ENCODE measurements at places on chromosomes 11 and 22. TPM values are rescaled to one million over a fixed set of nuclear protein-coding genes. Genes with fewer than 3 reads are reported as not detected.

The TLCD5 gene
- 0.51 TPM for total RNA-seq

DNA sequence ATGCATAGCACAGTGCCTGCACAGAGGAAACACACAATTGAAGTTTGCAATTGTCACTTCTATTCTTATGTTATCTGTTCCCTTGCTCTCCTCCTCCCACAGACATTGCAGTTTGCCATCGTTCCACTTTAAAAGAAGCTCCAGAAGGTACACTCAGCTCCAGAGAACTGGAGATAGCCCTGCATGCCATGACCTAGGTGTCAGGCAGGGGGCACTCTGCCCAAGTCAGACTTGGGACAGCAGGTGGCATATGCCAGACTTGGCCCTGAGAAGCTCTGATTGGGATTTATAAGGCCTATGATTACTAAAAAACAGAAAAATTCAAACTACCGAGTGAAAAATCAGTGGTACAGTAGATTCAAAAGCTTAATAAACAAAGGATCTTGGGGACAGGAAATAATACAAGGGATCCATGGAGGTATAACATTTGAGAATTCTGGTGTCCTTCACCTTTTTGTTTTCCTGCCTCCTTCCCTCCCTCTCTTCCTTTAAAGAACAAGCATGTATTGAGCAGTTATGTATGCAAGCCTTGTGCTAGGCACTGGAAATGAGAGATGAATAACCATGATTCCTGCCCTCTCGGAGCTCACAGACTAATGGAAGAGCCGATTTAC, 40.0 kb downstream of the TENM4 start:
- no peak for DNase-seq

- DNase-seq: no peak
Measured at GRCh38 chr11:74669211-74670160, 61.7 kb downstream of the CHRDL2 start.

The OR52I1 gene
- not detected for total RNA-seq

The MFNG gene
- 7.6 TPM for total RNA-seq

GRCh38 chr11:40569947-40570531, 889.4 kb downstream of the LRRC4C start:
- no peak for DNase-seq

DNA sequence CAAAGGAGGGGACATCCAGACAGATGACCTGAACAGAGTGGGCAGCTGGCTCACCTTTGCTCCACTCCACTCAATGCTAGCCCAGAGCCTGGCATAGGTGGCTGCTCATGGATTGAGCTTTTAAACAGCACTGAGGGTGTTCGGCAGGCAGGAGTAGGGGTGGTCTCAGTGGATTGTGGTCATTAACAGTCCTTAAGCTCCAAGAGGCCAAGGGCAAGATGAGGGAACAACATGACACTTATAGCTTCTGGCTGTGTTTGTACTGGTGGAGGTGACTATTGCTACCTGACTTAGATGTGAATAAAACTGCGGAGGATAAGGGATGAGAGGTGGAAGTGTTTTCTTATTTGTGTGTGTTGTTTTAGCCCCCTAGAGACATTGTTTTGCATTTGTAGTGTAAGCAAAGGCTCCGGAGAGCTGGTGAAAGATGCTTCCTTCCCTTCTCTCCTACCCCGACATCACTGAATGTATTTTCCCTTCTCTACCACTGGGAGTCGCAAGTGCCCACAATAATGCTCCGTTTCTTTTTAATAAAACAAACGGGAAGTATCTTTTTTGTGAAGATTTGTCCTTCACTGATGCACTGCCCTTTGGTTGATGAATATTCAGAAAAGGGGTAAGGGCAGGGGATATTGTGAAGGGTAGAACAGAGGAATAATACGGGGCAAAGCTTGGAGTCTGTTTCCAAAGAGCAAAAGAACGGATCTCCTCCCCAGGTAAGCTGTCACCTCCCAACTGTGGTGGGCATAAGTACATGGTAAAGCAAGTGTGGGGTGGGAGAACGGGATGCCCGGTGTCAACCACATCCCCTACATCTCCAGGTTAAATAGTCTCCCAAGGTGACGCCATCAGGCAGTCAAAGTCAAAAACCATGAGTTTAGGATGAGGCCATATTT, 27.5 kb upstream of the MTNR1B start:
- no peak for DNase-seq

- no peak for DNase-seq
Measured at GRCh38 chr11:34181251-34181650, 75.8 kb downstream of the NAT10 start.

The SCGB1D2 gene
- total RNA-seq: not detected

The CHRM1 gene
- total RNA-seq: 1.3 TPM

- DNase-seq: no peak
Measured at GRCh38 chr11:131228378-131228777, 142.0 kb upstream of the NTM start.

The ROBO4 gene
- total RNA-seq: 96.6 TPM

The GAL gene
- not detected for total RNA-seq

DNA sequence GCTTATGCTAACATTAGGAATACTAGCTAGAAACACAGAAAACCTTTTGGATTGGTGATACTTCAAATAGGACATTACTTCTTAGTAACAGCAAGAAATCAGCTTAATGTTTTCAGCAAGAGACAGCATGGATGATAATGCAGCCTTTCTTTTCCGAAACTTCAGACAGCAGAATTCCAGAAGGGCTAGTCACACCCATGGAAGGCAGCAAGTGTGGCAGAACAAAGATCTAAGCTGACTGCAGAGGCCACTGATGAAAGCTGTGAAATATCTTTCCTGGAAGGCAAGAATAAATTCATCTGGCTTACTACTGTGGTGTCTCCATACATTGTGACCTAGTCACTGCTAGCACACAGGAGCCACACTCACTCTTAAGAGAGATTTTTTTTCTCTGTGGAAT, 100.3 kb downstream of the CCDC83 start:
- no peak for DNase-seq

DNA sequence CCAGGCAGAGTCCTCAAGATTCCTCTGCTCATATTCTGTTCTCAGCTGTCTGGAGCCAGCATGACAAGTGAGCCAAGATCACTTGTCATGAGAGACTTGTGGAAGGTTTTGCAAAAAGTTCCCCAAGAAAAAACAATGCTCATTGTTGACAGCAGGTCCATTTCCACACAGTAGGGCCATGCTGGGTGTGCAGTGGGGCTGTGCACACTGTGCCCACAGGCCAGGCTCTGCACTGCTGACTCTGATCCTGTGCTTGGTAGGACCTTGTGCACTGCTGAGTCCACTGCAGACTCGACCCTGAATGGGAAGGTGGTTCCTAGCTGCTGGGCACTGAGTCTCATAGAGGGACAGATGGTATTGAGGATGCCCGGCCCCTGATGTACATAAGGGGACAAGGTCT, 33.9 kb upstream of the IGLL5 start:
- no peak for DNase-seq

The TBX10 gene
- not detected for total RNA-seq

GRCh38 chr11:91248199-91248807, 976.3 kb upstream of the FAT3 start:
- no peak for DNase-seq

- DNase-seq: peak; percentile 83
Measured at GRCh38 chr11:2778630-2779498, 79.1 kb upstream of the KCNQ1OT1 start.

DNA sequence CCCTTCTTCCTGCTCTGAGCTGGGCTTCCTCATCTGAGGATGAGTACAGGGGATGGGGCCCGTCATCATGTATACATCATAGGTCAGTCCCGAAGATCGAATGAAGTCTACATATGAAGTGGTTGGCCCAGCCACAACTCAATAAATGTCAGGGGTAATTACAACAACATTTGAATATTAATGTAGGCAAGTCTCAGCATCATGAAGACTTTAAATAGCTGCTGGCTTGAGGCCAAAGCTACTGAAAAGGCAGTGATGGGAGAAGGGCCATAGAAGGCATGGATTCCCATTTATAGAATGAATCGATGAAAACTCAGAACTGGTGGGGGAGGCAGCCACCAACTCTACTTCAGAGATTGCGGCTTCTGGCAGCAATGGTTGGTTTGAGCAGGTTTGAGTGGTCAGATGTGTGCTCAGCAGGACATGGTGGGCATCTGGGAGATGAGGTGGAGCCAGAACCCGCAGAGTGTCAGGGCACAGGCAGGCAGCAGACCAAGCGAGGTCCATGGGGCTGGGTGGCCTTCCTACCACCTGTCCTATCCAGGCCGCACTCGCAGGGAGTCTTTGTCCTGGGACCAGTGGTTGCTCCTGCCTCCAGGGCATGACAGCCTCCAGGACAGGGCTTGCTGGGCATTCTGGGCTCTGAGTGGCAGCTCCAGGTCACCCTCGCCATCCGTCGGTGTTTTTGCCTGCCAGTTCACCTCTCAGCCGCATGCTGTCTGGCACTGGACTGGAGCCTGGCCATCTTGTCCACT, 919.1 kb downstream of the TBC1D22A start:
- DNase-seq: no peak

The MYOD1 gene
- not detected for total RNA-seq

DNA sequence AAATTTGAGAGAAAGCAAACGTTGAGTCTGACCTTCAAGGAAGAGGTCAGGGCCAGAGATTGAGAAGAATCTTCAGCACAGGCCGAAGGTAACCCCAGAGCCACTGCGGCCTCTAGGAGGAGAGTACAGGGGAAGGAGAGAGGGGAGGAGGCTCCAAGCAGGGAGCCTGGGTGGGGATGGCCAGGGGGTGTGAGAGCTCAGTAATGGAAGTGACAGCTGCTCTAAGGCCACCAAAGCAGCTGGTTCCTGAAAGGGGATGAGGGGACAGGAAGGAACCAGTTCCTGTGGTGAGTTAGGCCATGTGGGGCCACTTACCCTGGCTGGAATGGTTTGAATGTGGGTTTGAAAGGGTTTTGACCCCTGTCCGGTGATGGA, 46.1 kb downstream of the PISD start:
- DNase-seq: no peak

GRCh38 chr11:117328375-117329010, 839 bp downstream of the CEP164 start:
- peak; percentile 60 for DNase-seq

GRCh38 chr11:501001-501682, 5.9 kb downstream of the RNH1 start:
- no peak for DNase-seq

The DBX1 gene
- not detected for total RNA-seq

The DDI1 gene
- total RNA-seq: not detected

- DNase-seq: no peak
Measured at GRCh38 chr11:131095511-131096185, 179.4 kb upstream of the SNX19 start.

GRCh38 chr11:121418625-121419114, 33.4 kb upstream of the SORL1 start:
- no peak for DNase-seq

The SLCO2B1 gene
- total RNA-seq: 20.9 TPM

DNA sequence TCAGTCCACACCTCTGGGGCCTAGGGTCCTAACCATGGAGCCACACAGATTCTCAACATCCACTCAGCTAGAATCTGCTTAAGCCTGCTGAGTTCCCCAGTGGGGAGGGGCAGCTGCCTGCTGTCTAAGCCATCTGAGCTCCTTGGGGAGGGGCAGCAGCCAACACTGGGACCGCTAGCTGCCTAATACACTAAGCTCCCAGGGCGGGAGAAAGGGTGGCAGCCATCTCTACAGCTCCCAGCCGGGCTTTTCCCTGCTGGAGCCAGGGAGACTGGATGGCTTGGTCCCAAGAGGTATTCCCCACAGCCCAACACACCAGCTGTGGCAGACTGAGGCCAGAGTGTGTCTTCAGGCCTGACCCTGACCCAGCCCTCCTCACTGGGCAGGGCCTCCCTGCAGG, 217.3 kb upstream of the TMEM45B start:
- no peak for DNase-seq

GRCh38 chr11:72389116-72389515, 45.2 kb downstream of the CLPB start:
- no peak for DNase-seq

GRCh38 chr11:108853864-108854263, 189.0 kb downstream of the DDX10 start:
- DNase-seq: no peak

GRCh38 chr22:46667245-46667623, 47.0 kb downstream of the GRAMD4 start:
- DNase-seq: no peak

GRCh38 chr11:85525686-85526085, 101.5 kb downstream of the DLG2 start:
- no peak for DNase-seq

The CADM1 gene
- total RNA-seq: 61.5 TPM

The MS4A12 gene
- total RNA-seq: not detected

The SCGB2A2 gene
- total RNA-seq: not detected

- peak; percentile 5 for DNase-seq
Measured at GRCh38 chr22:39219071-39220039, 25.4 kb downstream of the PDGFB start.

The CLMP gene
- total RNA-seq: 143 TPM

The TMEM132A gene
- 14.9 TPM for total RNA-seq

GRCh38 chr22:44099696-44100095, 75.6 kb downstream of the PARVB start:
- no peak for DNase-seq

GRCh38 chr11:92846491-92847125, 122.8 kb upstream of the MTNR1B start:
- no peak for DNase-seq

The RAG1 gene
- 3.5 TPM for total RNA-seq

DNA sequence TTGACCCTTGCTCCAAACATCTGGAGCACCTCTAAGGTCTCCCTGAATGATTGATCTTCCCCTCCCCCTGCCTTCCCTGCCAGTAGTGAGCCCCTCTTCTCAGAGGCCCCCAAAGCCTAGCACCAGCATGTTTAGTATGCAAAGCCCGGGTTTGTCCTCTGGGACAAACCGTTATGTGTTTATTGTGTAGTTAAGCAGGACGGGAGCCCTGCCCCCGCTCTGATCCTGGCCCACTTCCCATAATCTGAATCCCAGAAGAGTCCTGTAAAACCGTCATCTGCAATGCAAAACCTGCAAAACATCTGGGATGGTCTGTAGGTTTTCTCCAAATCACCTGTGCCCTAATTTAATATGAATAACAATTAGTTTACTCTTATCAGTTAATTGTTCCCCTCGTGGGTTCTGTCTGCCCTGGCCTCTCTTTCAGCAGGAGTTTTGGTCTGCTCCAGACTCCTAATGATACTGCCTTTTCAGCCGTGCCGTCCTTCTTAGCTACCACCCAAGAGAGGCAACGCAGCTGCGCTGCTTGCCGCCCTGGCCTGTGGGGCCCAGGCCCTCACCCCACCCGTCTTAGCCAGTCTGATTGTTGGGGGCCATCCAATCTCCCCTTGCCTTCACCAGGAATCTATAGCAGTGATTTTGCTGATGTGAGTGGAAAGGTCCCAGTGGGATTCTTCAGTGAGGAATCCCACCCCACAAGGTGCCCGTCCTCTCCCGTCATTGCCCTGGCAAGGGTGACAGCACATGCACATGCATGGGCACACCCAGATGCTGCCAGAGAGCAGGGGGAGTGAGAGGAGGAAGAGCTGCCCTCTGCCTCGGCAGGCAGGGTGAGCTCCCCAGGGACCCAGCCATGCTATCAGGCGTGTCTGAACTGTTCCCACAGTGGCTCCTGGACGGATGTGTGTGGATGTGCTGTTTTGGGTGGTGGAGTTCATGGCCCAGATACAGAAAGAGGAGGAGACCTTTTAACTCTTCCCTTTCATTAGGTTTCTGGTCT, 3.0 kb upstream of the B3GAT1 start:
- no peak for DNase-seq

The RIN1 gene
- 1.8 TPM for total RNA-seq
